ENCODE measurements at places on chromosomes 5 and 9.

DNA sequence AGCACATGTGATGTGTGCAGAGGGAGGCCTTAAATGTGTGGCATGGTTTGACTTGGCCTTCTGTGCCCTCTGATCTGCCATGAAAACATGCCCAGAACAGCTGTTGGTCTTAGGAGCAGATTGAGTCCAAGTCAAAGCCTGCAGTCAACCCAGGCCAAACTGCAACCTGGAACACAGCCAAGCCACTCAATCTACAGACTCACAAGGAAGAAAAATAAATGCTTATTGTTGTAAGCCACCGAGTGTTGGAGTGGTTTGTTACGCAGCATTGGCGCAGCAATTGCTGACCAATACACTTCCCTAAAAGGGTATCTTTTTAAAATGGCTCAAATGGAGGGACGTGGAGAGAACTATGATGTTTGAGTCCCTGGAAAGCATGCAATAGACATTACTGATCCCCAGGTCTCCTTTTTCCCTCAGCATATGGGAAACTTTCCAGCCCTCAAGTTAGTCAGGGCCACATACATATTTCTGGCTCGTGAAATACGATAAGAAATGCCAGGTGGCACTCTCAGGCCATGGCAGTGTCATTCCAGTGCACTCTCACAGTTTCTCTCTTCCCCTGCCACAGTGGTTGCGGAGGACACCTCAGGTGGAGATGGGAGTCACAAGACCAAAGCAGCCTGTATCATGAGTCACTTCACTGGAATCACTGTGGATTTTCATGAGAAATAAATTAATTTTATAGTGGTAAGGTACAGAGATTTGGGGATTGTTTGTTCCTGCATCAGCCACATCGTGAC is 168.0 kb upstream of the ZNF618 start:
- DNase-seq, result no peak

GRCh38 chr5:123203105-123203800 is 114.2 kb downstream of the PRDM6 start:
- DNase-seq, result no peak

GRCh38 chr5:96288166-96288844 is 144.7 kb downstream of the PCSK1 start:
- no peak for DNase-seq

DNA sequence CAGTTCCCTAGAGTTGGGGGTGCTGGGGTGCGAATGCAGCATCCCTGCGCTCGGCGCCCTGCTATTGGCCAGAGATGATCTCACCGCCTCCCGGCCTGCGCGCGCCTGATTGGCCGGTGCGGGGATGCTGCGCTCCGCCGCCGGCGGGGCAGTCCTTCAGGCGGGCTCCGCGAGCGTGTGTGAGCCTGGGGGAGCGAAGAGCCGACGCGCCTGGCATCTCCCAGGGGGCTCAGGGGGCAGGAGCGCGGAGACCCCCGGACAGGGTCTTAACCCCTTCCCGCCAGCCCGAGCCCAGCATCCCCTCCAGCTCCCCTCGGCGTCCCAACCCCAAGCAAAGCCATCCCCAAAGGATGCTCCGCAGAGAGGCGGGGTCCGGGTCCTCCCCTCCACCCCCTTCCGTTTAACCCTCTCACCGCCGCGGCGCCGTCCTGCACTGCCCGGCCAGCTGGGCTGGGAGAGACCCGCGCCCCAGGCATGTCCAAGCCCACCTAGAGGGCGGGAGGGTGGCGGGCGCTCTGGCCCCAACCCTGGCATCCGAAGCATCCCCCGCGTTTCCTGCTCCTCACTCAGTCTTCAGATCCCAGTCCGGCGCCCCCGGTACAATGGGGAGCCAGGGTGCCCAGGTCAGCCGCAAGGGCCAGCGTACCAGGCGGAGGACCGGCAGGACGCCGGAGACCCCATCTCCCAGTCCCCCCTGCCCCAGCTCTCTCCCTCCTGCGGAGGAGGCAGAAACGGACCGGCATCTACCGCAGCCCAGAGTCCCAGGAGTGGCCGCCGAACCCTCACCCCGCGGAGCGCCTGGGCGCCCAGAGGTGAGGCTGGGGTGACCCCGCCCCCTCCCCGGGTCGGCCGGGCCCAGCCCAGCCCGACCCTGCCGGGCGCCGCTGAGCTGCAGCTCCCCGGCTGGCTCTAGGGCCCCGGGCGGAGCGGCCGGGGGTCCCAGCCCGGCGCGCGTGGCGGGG is 19.3 kb upstream of the TOR2A start:
- DNase-seq, result no peak

DNA sequence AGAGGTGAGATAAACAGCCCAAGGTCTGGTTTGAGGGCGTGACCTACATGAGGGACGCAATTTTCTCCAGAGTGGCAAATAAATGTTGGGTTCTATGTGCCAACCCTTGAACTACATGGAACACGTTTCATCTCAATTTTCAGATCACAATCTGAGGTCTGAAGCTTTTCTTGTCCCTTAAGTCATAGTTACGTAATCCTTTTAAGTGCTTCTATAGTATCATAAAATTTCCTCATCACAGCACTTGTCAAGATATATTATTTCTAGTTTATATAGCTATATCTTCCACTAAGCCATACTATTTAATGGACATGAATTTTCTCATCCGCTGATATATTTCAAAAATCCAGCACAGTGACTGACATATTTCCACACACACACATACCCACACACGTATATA is 53.1 kb upstream of the GRIN3A start:
- DNase-seq, result no peak

GRCh38 chr9:131641618-131642495 is 96.5 kb downstream of the PRRT1B start:
- no peak for DNase-seq

DNA sequence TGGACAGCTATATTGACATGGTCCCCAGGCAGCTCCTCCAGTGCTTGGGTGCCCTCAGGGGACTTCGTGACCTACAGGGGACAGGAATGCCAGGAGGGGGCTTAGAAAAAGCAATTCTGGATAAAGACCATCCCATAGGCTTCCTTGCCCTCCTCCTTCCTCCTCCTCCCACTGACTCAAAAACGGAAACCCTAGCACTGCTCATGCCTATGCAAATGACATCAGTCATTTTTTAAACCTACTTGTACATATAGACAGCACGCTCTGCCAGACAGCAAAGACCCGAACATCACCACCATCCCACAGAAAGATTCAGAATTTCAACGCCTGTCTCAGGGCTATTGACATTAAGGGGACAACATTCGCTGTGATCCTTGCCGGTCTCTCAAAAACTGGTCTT is 11.0 kb downstream of the IGFBPL1 start:
- no peak for DNase-seq

DNA sequence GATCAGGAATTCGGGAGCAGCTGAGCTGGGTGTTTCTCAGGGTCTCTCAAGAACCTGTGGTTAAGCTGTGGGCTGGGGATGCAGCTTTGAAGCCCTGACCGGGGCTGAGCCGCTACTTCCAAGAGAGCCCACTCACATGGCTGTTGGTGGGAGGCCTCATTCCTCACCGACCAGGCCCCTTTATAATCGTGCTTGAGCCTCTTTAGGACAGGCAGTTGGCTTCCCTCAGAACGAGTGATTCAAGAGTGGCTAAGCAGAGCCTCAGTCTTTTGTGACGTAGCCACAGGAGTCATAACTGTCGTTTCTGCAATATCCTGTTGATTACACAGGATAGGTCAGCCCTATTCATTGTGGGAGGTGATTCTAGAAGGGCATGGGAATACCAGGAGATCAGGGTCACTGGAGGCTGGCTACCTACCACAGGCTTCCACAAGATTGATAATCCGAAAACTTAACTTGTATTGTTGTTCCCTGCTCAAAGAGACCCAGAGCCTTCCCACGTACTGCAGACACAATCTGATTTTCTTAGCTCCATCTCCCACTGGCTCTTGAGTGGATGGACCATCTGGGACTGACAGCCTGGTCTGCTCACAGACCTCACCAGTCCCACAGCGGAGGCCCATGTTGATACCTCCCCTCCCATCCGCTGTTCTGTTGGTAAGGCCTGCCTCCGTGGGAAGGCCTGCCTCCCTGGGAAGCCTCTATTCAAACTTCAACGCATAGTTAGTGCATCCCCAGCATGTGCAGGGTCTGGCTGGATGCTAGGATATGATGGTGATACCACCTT is 3.0 kb upstream of the ERGIC1 start:
- no peak for DNase-seq

DNA sequence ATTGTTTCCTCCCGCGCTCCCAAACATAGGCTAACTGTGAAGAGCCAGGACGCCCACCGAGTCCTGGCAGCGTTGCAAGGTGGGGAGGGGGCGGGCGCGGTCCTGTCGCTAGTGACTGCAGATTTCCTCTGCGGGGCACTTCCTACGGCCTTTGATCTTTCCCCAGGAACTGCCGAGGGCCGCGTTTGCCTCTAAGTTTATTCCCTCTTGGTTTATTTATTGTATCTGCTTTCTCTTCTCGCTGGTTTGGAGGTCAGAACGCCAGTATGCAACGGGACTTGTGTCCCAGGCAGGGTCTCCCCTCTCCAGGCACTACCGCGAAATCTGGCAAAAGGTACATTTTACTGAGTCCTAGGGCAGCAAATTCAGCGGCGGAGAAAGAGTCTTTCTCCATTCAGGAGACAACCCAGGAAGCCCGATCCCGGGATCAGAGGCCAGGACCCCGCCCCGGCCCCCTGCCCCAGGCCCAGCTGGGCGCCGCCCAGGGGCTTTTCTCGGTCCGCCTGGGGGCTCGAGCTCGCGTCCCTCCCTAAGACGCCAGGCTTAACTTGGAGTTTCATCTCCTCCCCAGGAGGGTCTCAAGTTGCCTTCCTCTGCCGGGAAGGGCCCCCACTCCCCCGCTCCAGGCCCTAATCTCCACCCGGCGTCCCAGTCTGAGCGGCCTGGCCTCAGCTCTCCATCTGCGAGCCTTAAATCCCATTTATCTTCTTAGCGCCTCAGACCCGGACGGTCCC is 884 bp upstream of the EGFLAM start:
- no peak for DNase-seq

GRCh38 chr9:74006935-74007334 is 490.2 kb upstream of the RORB start:
- no peak for DNase-seq

DNA sequence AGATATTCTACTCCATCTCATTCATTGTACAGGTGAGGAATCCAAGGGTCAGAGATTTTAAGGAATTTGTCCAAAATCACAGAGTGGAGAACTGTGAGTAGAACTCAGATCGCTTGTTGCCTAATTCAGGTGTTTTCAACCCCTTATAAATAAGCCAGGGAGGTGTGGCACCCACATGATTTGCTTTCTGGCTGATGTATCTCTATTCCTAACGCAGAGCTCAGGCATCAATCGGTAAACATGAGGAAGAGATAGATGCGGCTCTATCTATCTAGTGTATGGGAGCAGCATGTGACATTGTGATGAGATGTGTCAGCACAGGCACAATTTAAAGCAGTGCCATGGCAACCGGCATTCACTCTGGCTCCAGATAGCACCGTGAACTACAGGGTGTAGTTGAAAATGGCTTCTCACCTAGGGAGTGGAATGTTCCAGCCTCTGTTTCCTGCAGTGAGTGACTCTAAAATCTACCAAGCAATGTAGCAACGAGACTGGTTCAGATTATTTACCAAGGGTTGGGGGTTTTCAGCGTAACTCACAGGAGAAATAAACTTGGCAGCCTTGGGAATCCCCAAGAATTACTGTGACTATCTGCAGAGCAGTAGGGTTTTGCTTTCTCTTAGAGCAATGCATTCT is 53.4 kb upstream of the SUB1 start:
- no peak for DNase-seq

Data from NCI-H1417 treated with DMSO at 0.1 percent for 48 hours (cell line).